Cortex of kidney (tissue), 1 donor: ENCODE measurements at places on chromosomes 6 and 20.

DNA sequence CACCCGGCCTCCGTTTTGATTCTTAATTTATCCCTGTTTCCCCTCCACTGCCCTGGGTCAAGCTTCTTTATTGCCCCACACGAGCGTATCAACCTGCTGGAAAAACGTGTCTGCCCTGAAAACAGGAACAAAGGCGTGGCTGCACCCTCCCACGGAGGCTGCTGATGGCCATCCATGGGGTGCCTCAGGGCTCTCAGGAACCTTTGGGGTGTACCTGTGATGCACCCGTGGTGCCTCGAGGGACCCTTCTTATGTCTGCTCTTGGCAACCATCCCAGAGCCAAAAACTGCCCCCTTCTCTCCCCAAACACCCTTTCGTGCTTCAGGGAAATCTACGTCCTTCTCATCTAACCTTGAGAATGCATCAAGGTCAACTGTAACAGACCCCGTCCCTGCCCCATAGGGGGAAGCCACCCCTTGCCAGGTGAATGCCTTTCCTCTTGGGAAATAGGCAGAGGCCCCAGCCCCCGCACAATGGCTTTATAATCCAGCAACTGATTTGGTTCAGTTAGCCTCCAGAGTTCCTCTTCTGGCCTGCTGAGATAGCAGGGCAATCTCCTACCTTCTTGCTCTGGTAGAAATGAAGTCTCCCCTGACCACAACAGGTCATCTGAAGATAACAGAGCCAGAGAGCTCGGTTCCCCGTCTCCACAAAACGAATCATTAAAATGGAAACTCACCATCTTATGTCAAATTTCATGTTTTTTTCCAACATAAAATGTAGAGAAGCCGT, 29.4 kb downstream of the PSMG4 start:
- no peak for DNase-seq

GRCh38 chr20:63116412-63117106, 99.4 kb downstream of the YTHDF1 start:
- no peak for DNase-seq

DNA sequence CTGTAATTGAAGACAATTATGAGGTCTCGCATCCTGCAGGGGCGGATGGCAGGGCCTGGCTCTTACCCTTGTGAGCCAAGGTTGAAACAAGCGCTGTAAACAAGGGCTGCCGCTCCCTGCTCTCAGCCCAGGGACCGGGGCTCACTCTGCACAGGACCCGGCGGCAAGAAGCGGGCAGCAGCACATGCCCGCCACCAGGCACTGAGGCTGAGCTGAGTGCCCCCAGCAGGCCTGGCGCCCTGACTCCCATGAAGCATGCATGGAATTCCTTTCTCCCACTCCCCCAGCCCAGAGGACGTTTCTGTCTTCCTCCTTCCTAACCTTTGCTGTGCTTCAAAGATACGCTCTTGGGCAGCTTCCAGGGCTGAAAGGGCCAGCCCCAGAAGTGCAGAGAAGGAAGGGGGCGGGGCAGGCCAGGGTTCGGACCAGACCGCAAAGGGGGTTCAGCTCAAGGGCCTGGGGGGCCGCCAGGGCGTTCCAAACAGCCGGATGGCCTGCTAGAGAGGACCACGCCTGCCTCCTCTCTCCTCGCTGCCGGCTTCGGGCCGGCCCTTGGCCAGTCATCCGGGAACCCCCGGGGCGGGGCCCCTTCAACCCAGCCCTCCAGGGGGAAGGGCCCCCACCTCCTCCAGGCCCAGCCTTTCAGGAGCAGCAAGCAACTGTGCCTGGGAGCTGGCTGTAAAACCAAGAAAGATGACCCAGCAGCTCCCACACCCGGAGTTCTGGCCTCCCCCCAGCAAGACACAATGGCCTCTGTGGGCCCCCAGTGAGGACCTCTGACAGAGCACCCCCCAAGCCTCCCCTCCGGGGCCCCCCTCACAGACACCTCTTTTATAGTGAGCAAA, 109.9 kb downstream of the NOL4L start:
- peak; percentile 40 for DNase-seq

GRCh38 chr20:57810511-57811373, 100.9 kb upstream of the PMEPA1 start:
- no peak for DNase-seq

DNA sequence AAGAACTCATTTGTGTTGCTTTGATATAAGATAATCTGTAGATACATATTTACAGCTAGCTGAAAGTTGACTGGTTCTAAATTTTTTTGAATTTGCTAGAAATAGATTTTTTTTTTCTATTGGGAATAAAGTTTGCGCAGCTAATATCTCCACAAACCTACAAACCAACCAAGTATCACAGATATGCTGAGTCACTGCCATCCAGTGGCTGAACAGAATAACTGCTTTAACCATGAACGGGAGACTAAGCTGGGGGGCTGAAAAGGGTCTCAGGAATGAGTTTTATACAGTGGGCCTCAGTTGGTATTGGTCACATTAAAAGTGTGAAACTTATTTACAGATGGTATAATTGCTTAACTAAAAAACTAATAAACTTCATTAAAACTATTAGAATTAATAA, 326.7 kb upstream of the CNR1 start:
- no peak for DNase-seq

- no peak for DNase-seq
Observed at GRCh38 chr6:67790569-67790968, 844.5 kb upstream of the ADGRB3 start.

DNA sequence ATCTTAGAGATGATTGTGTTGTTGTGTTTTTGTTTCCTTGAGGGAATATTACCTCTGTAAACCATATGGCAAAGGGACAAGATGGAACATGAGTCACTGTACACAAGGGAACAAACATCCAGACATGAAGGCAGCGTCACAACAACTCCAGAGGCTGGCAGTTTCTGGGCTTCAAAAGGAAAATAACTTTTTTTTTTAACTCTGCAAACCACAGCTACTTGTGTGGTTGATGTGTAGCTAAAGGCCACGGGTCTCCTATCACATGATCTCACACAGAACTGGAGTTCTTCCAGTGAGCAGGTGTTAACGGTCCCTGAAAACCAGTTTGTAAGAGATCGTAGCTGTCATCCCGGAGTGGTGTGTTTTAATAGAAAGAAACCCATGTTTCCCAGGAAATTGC, 33.2 kb upstream of the HBS1L start:
- DNase-seq = no peak

- no peak for DNase-seq
Observed at GRCh38 chr6:155023717-155024116, 28.6 kb downstream of the TIAM2 start.

GRCh38 chr6:78842953-78843352, 24.4 kb upstream of the IRAK1BP1 start:
- no peak for DNase-seq

DNA sequence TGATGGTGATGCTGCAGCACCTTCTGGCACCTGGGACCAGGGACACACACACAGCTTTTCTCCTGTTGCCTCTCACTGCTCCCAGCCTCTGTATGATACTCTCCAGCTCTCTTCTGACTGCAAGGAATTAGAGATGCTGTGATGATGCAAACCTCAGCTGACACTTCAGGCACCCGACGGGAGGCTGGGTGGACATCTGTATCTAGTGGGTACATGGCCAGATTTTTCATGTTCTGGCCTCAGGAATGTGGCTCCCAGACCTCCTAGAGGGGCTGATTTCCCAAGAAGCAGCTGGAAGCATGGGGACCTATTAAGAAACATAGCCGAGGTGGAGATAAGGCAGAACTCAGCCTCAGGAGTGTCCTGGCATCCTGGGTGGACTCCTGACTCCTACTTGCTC, 6.8 kb upstream of the EPB41L1 start:
- DNase-seq = no peak

DNA sequence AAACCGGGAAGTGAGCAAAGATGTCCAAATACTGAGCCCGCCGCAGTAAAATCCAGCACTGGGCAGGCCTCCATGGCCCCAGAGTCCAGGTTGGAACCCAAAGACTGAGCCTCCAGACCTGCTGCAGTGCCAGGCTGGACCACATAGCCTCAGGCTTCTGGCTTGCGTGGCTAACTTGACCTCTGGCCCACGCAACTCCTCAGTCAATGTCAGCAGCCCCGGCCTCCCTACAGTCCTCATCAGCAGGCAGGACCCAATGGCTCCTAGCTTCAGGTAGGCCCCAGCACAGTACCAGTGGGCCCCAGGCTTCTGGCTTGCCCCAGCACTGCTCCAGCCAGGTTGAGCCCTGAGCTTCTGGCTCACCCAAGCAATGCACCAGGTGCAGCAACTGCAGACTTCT, 245.1 kb upstream of the AFDN start:
- no peak for DNase-seq

GRCh38 chr6:152313542-152314482, 323.4 kb downstream of the SYNE1 start:
- no peak for DNase-seq

- DNase-seq = no peak
Observed at GRCh38 chr20:15889514-15890256, 683.6 kb downstream of the KIF16B start.

DNA sequence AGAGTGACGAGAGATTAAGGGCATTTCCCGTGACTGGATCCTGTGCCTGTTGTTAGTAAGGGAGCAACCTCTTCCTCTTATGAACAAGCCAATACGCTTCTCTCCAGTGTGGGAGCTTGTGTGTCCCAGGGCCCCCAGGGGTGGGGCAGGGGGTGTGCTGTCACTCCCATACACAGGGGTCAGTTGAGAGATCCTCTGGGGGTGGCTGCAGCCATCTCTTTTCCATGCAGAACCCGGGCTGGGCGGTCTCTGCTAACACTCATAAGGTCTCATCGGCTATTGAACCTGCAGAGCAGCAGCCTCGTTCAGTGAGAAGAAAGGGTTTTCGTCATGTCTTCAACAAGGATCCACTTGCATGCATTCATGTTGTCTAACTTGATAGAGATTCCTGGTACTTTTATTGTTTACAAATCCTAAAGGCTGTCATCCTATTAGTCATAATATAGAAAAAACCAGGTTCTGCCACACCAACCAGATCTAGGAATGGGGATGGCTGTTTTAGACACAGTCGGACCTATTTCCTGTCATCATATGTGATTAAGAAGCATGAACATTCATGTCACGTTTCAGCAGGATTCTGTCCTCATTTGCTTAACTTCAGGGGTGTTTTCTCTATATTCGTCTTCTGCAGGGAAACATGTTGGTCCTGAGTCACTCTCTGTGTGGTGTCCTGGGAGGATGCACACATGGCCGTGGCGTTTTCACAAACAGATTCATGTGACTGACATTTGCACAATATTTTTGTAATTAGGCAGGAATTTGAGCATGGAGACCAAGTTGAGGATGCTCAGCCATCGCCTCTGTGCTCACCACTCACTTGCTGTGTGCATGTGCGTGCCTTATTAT, 13.3 kb upstream of the THBS2 start:
- no peak for DNase-seq

DNA sequence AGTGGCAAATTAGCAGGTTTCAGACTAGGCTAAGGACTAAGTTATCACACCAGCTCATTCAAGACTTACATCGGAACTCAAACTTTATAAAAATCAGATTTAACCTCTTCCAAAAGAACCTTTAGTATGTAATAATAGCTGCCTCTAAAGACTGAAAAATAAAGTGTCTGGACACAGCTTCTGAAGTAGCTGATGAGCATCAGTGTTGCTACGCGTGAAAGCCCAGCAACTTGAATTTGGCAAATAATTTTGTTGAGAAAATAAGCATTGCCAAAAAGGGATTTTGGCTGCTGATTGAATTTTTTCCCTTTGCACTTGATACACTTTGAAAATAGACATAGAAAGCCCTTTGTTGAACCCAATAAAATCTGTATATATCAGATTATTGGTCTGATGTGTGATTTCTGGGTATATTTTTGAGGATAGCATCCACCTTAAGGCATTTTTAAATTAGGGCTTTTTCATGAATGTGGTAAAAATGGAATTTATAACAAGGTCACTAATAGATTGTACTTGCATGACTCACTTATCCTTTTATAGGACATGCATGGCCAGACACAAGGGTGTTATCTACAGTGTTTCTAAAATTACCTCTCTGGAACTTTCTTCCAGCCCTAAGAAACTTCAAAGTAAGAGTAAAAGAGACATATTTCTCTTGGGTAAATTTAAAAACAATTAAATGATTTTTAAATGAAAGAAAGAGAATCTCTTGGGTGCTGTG, 350.4 kb downstream of the TENT5A start:
- DNase-seq = no peak

DNA sequence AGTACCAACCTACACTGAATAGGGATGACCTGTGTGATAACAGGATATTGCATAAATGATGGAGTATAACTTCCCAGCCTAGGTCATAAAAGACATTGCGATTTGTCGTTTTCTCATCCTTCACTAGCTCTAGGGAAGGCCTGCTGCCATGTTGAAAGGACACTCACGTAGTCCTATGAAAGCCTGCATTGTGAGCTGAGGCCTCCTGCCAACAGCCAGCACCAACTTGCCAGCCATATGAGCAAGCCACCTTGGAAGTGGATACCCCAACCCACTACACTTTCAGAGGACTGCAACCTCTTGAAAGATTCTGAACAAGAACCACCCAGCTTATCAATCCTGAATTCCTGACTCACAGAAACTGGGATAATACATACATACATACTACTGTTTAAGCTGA, 3.5 kb upstream of the PANK2 start:
- DNase-seq = no peak

DNA sequence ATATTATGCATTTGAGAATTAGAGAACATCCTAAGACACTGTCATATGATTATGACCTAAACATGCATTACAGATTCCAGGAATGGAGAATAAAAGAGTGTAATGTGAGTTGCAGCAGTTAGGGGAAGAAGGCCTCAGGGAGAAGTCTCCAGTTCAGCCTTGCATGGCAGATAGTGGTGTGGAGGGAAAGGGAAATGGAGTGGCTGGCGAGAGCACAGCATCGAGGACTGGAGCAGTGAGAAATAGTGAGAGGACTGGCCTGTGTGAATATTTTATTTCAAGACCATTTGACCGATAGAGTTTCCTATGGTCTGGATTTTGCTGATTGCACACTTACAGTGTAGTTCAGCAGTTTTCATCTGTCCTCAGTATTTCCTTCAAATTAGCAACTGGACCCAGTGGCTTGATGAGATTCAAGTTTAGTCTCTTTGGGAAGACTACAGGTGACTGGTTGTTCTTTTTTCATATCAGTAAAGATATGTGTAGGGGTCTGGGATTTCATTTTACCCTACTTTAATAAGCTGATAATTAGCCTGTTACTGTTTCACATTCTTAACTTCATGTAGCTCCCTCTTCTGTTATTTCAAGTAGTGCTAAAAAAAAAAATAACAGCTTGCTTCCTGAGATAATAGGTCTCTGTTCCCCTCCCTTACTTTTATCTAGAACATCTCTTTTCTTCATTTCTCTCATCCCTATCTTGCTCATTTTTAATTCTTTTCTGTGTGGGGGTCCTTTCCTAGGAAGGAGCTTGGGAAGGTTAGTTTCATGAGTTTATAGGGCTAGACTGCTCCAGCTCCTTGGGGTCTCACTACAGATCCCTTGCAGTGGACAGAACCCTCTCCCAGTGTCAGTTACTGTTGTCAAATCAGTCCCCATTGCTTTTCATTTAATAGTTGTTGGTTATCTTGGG, 27.9 kb downstream of the BLTP3A start:
- DNase-seq = no peak
